ENCODE measurements at places on chromosomes 7 and 10. TPM values are rescaled to one million over a fixed set of nuclear protein-coding genes. Genes with fewer than 3 reads are reported as not detected.

Gene CDK1
- polyA plus RNA-seq, result 7.8 TPM

Gene BTBD16
- polyA plus RNA-seq, result 0.12 TPM

Gene LRRC4
- 0.06 TPM for polyA plus RNA-seq

Gene CYP3A7
- not detected for polyA plus RNA-seq

Gene TEX36
- polyA plus RNA-seq, result not detected

Gene OR2A42
- polyA plus RNA-seq, result 0.14 TPM

Gene IGFBP1
- not detected for polyA plus RNA-seq

Gene CDK5
- polyA plus RNA-seq, result 16.1 TPM

Gene SYCE1
- polyA plus RNA-seq, result 0.09 TPM

Gene PRF1
- polyA plus RNA-seq, result 130 TPM

Gene LEP
- not detected for polyA plus RNA-seq

Gene SLC16A12
- polyA plus RNA-seq, result not detected

Gene LRIT1
- polyA plus RNA-seq, result not detected

Gene ATRNL1
- polyA plus RNA-seq, result not detected

Gene TMEM236
- not detected for polyA plus RNA-seq

Gene SPDYE1
- polyA plus RNA-seq, result 0.17 TPM

Gene TRIM24
- 6.6 TPM for polyA plus RNA-seq

Gene BRAF
- polyA plus RNA-seq, result 6.9 TPM

Gene PDSS1
- polyA plus RNA-seq, result 5.1 TPM
